Tibial artery (tissue), 4 donors: ENCODE measurements at places on chromosomes 5 and 9.

DNA sequence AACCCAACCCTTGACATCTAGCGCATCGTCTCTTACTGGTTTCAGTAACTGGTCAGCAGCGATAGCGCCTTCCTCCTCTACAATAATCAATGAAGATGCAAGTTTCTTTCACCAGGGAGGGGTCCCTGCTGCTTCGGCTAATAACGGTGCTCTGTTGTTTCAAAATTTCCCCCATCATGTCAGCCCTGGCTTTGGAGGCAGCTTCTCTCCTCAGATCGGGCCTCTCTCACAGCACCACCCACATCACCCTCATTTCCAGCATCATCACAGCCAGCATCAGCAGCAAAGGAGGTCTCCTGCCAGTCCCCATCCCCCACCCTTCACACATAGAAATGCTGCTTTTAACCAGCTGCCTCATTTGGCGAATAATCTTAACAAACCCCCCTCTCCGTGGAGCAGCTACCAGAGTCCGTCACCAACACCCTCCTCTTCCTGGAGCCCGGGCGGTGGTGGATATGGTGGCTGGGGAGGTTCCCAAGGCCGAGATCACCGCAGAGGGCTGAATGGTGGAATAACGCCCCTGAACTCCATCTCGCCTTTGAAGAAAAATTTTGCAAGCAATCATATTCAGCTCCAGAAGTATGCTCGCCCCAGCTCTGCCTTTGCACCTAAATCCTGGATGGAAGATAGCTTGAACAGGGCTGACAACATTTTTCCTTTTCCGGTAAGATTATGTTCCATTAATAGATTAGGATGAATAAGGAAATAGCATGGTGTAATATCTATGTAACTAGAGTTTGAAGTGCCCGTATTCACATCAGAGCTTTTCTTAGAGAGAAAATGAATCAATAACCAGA lies 2.2 kb downstream of the CPEB4 start:
- DNase-seq, result peak; percentile 68

- DNase-seq, result peak; percentile 35
These were observed 56.5 kb downstream of the CAST start for GRCh38 chr5:96718635-96719077.

GRCh38 chr5:33995865-33996264 lies 11.4 kb upstream of the SLC45A2 start:
- no peak for DNase-seq

DNA sequence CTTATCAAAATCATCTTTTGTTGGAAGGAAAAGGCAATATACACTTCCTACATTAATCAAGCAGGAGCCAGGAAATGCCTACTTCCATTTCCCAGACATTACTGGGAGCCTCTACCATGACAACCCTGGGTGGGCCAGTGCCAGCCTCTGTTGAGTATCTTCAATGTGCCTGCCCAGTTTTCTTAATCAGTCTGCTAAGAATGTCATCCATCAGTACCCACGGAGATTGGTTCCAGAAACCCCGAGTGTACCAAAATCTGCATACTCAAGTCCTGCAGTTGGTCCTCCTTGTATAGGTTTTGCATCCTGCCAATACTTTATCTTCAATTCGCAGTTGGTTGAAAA lies 82.4 kb downstream of the MARCHF3 start:
- no peak for DNase-seq

DNA sequence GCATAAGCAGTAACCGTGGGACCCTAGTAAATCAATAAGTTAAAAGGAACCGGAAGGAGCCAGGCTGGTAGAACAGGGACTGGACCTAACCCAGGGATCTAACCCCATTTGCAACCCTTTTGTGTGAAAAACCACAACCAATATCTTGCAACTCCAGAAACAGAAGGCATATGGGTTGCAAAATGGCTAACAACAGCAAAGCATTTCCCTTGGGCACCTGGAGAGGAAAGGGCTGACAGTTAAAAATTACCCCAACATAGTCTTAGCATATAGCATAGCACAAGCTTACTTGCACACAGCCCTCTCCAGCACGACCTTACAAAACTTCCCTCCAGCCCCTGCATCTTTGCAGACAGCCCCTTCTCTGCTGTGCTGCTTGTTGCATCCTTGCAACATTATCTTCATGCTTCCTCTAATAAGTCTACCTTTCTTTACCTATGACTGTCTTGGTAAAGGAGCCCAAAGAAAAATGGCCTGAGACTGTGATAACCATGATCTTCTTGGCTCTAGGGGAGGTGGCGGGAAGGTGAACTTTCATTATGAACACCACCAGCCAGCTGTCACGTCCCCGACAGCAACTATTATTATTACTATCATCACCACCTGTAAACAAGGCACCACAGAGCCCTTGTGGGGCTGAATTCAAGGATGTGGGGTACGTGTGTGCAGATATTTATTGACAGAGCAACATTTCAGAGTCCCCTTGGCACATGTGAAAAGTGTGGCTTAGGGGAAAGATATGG lies 49.8 kb downstream of the PRRC1 start:
- DNase-seq, result no peak

DNA sequence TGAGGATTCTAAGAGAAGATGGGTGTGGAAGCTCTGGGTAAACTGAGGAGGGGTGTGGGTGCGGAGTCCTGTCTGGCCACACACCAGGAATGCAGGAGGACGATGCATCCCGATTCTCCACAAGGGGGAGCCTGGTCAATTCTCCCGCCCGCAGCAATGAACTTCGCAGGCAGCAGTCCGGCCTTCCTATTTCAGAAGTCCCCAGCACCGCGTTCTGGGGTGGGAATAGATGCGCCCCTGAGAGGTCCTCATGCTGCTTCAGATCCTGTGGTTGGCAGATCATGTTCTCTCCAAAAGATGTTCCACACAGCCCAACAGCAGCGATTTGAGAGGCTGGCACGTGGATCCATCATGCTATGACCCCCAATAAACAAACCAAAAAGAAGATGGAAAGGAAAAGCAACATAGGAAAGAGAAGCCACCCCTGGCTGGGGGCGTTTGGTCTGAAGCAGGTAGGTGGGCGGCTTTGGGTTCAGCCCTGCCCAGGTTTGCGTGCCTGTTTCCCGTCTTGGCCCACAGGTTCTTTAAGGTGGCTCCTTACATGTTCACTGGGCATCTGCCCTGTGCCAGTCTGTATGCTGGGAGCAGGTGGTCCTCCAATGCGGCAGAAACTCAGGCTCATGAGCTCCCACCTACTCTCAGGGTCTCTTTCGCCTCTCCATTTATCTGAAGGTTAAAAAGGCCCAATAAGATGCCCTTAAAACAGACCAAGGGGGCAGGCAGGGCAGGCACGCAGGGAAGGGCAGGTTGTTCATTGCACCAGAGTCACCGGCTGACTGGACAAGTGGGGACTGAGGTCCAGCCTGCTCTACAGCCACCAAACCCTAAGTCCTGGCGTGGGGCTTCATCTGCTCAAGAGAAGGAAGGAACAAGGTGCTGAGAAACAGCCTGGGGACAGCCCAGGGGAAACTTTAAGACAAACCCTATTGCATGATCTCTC lies 171.6 kb downstream of the PAX5 start:
- no peak for DNase-seq

GRCh38 chr5:174725991-174726601 lies 1.7 kb downstream of the MSX2 start:
- no peak for DNase-seq

DNA sequence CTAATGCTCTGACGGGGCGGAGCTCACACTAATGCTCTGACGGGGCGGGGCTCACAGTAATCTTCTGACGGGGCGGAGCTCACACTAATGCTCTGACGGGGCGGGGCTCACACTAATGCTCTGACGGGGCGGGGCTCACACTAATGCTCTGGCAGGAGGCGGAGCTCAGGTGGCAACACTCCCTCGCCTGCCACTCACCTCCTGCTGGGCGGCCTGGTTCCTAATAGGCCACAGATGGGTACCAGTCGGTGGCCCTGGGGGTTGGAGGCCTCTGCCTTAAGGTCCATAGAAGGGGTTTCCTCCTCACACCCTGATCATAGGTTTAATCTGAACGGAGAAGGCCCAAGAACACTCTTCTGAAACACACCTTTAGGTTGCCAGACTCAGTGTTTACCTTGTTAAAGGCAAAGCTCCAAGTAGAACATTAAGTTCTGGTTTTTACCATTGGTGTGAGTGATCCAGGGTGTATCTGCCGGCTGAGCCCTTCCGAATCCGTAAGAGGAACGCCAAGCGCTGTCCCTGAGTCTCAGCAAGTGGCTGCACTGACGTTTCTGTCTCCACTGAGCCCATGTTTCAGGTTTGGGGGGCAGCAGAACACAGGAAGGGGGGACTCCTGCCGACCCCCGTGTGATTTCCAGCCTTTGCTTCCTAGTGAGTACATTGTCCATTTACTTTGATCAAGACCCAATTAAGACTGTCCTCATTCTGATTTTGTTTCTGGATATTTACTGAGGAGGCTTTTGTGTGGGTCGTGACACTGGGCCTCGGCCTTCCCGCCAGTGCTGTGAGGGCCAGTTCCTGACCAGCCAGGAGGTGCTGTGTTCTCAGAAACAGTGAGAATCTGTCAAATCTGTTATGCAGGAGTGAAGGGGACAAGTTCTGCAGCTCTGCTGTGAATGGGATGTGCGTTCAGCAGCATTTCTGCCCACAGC lies 24.6 kb upstream of the LRRC14B start:
- peak; percentile 25 for DNase-seq

DNA sequence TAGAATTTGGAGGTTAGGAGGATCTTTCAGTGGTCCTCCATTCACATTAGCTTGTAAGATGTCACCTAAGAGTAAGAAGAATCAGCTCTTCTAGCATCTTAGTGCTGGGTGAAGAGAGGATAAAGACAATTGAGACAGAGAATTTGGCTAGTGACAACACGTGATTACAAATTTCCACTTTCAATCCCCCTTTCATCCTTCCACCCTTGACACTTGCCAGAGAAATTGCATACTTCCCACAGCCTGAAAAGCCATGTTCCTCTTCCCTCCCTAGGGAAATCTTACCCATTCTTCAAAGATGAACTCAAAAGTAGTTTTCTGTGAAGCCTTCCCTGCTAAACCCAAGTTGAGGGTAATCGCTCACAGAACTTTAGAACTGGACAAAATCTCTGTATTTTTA lies 282.6 kb upstream of the PTGER4 start:
- DNase-seq, result no peak

DNA sequence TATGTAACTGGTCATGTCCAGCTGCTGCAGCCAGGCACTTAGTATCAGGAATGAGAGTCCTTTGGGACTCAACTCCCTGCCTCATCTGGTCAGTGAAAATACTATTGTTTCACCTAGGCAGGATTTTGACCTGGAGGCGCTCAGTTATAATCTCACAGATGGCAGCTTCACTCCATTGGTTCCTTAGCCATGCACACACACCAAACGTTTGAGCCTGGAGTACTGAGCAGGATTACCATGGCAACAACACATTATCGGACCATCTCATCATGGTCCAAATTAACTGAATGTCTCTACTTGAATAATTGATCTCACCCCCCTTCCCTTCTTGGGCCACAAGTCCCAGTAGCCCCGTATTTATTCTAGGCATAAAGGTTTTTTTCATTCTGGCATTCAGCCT lies 15.0 kb upstream of the SREK1 start:
- no peak for DNase-seq

- no peak for DNase-seq
These were observed 157.8 kb downstream of the NTRK2 start for GRCh38 chr9:84827216-84827765.

GRCh38 chr9:32350682-32351081 lies 33.8 kb upstream of the ACO1 start:
- DNase-seq, result no peak

DNA sequence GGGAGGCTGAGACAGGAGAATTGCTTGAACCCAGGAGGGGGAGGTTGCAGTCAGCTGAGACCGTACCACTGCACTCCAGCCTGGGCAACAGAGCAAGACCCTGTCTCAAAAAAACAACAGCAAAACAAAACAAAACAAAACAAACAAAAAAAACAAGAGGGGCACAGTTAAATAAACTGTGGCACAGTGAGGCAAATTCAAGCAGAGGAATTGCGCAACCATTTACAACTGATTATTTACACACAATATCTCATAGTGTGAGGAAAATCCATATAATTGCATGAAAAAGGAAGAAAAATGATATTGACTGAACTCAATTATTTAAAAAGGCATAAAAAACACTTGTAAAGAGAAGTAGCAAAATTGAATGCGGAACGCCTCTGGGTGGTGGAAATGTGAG lies 161.5 kb downstream of the CRB2 start:
- no peak for DNase-seq

GRCh38 chr5:151082282-151082902 lies 1.6 kb upstream of the TNIP1 start:
- no peak for DNase-seq

DNA sequence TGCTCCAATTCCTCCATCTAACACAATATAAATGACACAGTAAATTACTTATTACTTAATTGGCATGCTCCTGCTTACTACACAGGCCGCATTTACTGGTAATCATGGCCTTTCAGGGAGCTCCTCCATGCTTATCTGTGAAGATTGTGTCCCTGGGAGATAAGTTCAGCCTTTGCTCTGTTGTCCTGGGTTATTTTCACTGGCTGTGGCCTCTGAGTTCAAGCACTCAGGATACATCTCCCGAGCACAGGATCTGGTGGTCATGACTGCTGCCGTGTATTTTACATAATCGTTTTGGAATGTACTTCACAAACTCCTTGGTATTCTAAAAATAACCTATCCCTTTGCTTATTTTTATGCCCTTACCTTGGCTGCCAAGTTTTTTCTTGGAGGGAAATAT lies 215.7 kb downstream of the ICE1 start:
- DNase-seq, result no peak

- DNase-seq, result no peak
These were observed 538.5 kb upstream of the DMAC1 start for GRCh38 chr9:8337834-8338766.

DNA sequence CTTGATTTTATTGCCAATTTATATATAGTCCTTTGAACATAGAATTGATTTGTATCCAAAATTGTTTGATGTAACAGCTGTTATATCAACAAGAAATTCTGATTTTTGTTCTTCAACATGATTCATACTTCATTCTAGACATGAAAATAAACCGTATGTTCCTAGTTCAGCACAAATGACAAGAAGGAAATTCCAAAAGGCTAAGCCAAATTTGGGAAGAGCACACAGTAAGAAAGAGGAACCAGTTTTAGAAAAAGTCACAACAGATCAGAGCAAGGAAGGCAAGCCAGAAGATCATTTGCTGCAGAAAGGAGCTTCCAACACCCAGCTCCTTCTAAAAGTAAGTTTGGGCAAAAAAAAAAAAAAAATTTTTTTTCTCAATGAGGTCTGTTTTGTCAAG lies 65.0 kb upstream of the MCCC2 start:
- no peak for DNase-seq

- no peak for DNase-seq
These were observed 5.9 kb upstream of the FRRS1L start for GRCh38 chr9:109172935-109173334.

DNA sequence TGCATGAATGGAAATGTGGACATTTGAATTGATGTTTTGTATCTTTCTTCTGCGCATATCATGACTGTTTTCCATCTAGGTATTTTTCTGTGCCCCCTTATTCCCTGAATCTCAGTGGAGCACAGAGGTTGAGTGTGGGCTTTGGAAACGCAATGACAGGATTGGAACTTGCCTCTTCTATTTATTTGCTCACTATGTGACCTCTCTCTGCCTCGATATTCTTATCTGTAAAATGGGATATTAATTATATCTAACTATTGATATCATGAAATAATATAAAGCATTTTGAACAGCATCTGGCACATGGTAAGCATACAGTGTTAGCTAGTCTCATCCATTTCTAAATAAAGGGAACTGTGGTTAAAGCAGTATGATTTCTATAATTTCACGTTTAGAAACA lies 26.0 kb downstream of the HABP4 start:
- DNase-seq, result no peak
